ENCODE measurements at places on chromosomes 1 and 21.

- DNase-seq: no peak
Measured at GRCh38 chr1:8232036-8232757, 85.7 kb upstream of the SLC45A1 start.

DNA sequence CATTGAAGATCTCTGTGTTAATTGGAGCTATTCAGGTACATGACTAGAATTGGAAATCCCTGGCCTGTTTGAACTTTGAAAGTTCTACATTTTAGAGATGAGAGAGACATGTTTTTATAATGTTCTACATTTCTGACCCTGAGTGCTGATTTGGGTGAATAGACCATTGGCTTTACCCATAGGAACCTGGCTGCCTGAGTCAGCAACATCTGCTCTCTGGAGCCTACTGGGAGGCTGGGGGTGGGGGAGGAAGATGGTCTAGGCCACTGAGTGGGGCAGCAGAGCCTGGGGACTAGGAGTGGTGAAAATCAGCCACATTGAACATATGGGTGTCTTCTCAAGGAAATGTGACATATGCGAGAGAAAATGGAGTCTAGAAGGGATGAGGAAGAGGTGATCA lies 1.4 kb upstream of the VANGL1 start:
- DNase-seq: no peak

DNA sequence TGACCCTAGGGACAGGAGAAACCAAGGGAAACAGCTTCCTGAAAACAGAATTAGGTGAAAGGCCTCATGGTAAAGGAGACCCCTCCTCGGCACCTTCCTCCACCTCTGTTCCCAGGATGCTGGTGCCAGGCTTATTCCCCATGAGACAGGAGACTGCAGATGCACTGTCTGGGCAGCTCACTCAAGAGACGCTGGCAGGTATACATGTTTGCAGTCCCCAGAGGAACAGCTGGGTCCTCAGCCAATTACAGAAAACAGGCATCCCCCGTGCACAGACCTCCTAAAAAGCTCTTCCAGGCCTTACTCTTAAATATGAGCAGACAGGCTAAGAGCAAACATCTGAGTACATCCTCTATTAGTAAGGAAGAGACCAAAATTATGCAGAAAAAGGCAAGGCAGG lies 6.5 kb downstream of the CCSAP start:
- DNase-seq: no peak

- no peak for DNase-seq
Measured at GRCh38 chr1:202045705-202046104, 35.3 kb downstream of the ELF3 start.

- no peak for DNase-seq
Measured at GRCh38 chr1:168529518-168529917, 14.3 kb downstream of the XCL2 start.

GRCh38 chr1:180860535-180860934 lies 52.2 kb upstream of the KIAA1614 start:
- DNase-seq: no peak

- no peak for DNase-seq
Measured at GRCh38 chr21:25750085-25750484, 15.3 kb downstream of the GABPA start.

GRCh38 chr1:53944469-53945182 lies 873 bp downstream of the IFT25 start:
- no peak for DNase-seq

DNA sequence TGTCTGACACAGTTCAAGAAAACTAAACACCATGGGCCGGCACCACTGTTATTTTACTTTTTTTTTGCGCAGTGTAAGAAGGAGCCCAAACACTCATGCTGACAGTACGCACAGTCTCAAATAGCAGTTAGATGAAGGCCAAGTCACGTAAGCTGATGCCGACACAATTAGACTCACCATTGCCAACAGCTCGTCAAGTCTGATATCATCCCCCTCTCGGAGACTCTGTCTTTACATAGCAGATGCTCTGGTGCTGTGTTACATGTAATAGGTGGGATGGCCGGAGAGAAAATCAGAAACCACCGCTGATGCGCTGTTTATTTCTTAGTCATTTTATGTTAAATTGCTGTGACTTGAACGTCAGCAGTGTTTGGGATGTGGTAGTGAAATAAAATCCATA lies 49.3 kb downstream of the TGFB2 start:
- no peak for DNase-seq

- no peak for DNase-seq
Measured at GRCh38 chr1:226642421-226642820, 93.9 kb downstream of the STUM start.

DNA sequence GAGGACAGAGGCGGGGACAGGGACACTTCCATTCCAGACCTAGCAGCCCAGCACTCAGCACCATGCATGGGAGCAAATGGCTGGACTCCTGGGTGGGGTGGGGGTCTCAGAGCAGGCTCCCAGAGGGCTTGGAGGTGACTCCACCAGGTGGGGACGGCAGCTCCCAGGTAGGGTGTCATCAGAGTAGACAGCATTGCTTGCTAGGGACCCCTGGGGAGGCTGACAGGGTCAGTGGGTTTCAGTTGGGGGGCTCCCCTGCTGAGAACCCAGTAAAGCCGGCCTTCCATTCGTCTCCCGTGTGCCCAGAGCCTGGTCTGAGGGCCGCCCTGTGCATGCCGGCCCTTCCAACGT lies 4.8 kb upstream of the GJC2 start:
- no peak for DNase-seq

- no peak for DNase-seq
Measured at GRCh38 chr1:165116171-165116570, 240.3 kb downstream of the LMX1A start.

- DNase-seq: no peak
Measured at GRCh38 chr1:155466996-155467395, 95.6 kb downstream of the ASH1L start.

- no peak for DNase-seq
Measured at GRCh38 chr1:27656157-27656893, 15.7 kb downstream of the IFI6 start.

DNA sequence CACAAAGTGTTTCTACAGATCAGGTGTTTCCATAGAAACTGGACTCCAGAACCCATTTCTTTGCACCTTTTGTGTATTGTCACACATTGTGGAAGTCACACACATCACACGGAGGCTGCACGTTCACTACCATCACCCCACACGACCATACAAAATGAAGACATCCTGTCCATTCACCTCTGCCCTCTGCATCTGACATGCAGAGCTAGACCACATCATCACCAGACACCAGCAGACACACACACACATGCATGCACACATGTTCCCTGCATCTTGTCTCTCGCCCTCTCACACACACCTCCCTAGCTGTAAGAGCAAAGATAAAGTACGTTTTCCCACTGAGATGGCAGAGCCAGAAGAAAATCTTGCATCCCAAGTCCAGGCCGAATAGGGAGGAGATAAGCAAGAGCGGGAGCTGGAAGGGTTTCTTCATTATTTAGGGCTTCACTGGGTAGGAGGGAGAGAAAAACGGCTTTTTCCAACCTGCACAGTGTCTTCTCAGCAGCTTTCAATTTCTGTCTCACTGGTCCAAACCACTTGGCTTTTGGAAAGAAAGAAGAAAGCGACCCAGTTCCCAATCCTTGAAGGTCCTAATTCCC lies 709 bp downstream of the PRELP start:
- DNase-seq: no peak

- DNase-seq: no peak
Measured at GRCh38 chr1:145545055-145545454, 62.7 kb upstream of the GPR89A start.
